ENCODE measurements at places on chromosomes 7 and 10. TPM values are rescaled to one million over a fixed set of nuclear protein-coding genes. Genes with fewer than 3 reads are reported as not detected.

CDH23 gene
- 0.17 TPM for total RNA-seq

- no peak for DNase-seq
Observed at GRCh38 chr7:80247144-80247543, 112.5 kb downstream of the GNAI1 start.

DNA sequence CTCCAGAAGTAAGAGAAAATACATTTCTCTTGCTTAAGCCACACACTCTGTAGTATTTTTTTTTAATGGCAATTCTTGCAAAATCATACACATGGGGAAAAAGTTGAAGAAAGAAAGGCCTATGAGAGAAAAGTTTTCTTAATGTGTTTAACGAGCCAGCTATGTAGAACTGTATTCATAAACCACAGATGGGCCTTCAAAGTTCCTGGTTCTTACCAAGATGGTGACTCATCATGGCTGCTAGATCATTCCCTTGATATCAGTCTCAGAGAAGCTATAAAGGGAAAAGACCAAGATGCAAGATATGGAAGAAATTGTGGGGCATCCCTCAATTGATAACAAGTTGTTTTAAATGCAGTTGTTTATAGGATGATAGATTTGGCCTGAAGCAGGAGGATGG, 992.7 kb upstream of the MBL2 start:
- peak; percentile 22 for DNase-seq

EXOC6 gene
- 8.5 TPM for total RNA-seq

DNA sequence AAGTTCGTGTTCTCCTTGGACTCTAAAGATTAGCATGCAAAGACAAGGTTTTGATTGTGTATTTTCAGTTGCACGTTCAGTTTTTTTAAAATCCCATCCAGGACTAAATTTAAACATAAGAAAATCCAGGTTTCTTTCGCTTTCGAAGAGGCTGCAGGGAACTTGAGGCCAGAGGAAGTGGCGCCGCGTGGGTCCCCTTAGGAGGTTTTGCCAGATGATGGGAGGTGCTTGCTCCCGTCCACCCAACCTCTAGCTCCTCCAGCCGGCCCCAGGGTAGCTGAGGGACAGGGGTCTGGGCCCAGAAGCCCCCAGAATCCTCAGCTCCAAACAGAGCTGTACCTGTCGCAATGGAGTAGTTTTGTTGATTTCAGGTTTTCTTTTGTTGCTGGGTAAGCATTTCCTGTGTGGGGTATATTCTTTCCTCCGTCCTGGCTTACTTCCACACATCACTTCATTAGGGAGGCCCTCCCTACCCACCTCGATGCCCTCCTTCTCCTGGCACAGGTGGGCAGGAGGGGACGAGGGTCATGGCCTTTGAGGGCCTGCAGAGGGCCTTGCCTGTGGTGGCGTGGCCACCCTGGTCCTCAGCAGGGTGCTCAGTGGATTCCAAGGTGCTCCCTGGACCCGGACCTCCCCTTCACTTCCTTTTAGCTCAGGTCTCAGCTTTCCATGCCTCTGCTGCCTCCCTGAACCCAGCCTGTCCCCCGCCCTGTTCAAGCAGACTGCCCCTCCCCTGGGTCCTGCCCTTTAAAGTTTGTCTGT, 32.6 kb downstream of the LHPP start:
- DNase-seq = no peak

- DNase-seq = peak; percentile 18
Observed at GRCh38 chr10:63574011-63574410, 52.8 kb downstream of the REEP3 start.

- no peak for DNase-seq
Observed at GRCh38 chr7:127946847-127947246, 84.4 kb downstream of the LRRC4 start.

DNA sequence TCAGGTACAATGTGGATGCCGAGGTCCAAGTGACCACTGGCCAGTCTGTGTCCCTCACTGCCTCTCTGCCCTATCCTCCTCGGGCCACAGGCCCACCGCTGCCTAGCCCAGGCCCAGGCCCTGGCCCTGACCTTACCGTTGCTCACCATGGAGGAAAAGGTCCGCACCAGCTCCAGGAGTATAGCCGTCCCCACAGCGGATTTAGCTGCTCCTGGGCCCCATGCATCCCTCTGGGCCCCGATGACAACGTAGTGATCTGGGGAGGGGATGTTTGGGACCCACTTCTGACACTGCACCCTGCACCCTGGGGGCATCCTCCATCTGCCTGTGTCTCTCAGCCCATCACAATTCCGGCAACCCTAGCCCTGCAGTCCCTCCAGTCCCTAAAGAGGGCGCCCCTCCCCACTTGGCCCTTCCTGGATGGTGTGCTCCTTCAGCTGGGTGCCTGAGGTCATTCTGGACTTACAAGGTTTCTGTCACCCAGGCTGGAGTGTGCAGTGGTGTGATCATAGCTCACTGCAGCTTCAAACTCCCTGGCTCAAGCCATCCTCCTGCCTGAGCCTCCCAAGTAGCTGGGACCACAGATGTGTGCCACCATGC, 12.1 kb downstream of the TFR2 start:
- no peak for DNase-seq

TAC1 gene
- total RNA-seq = under 0.01 TPM
